ENCODE measurements at places on chromosomes 13 and 19.

DNA sequence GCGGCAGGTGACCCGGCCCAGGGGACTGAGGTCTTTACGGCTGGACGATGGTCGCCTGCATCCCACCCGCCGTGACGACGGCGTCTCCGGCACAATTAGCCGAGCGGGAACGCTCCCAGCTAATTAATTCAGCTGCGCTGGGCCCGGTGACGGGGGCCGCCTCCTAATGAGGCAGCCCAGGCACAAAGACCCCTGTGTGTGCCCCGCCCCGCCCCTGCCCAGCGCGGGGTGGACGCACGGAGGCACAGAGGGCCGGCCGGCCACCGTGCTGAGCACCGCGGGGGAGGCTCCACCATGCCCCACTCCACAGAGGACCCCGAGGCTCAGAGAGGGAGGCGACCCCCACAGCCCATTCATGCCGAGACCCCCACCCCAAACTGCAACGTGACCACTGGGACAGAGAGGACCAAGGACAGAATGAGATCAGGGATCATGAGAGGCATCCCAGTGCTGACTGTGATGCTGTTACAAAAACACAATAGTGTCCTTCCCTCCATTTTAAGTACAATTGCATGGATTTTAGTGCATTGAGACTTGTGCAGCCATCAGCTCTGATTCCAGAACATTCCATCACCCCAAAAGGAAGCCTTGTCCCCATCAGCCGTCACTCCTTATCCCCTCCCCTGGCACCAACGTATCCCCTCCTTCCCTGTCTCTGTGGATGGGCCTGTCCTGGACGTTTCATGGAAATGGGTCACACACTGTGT is 17.0 kb downstream of the EFNA2 start:
- DNase-seq, result no peak
- no peak overlapping the region for H3K4me3 ChIP-seq
- no peak overlapping the region for H3K27ac ChIP-seq
- H3K4me1 ChIP-seq, result no peaks in the 10 kb centered on the region
- H3K27me3 ChIP-seq, result no peaks in the 10 kb centered on the region

- H3K4me1 ChIP-seq, result peaks cover 25% of the 10 kb centered on the region
- H3K27ac ChIP-seq, result peak overlapping the region; percentile 61
- peaks cover 13% of the 10 kb centered on the region for H3K36me3 ChIP-seq
- DNase-seq, result peak; percentile 73
- H3K4me3 ChIP-seq, result peak overlapping the region; percentile 57
Observed at GRCh38 chr19:40221858-40222619, 3.9 kb upstream of the TTC9B start.

DNA sequence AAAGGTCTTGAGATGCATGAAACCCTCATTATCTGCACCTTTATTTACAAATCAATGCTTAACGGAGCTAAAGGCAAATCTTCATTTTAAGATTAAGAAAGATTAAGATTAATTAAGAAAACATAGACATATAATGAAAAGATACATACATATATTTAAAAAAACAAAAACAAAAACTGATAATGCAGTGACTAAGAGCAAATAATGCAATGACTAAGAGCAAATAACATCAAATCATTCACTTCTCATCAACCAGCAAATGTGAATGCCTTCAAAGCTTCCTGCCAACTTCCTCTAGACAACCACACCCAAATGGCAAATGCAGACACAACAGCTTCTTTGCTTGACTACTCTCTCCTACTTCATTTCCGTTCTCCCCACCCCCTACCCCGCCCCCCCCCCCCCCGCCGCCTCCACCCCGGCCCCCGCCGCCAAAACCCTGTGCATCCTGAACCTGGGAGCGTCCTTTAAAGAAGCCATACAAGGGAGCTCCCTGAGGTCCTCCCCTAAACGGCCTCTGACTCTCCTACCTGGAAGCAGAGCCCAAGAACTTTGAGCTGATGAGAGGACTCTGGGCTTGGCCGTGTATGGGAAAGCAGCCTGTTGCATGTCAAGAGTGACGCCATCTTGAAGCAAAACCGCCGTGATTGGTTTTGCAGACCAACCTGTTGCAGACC is 24.5 kb downstream of the TEX101 start:
- no peak for DNase-seq
- H3K27ac ChIP-seq, result peak overlapping the region; percentile 73
- H3K4me1 ChIP-seq, result peaks cover 32% of the 10 kb centered on the region
- H3K36me3 ChIP-seq, result peaks cover 1% of the 10 kb centered on the region
- H3K4me3 ChIP-seq, result peak overlapping the region; percentile 57
- no peaks in the 10 kb centered on the region for H3K27me3 ChIP-seq

DNA sequence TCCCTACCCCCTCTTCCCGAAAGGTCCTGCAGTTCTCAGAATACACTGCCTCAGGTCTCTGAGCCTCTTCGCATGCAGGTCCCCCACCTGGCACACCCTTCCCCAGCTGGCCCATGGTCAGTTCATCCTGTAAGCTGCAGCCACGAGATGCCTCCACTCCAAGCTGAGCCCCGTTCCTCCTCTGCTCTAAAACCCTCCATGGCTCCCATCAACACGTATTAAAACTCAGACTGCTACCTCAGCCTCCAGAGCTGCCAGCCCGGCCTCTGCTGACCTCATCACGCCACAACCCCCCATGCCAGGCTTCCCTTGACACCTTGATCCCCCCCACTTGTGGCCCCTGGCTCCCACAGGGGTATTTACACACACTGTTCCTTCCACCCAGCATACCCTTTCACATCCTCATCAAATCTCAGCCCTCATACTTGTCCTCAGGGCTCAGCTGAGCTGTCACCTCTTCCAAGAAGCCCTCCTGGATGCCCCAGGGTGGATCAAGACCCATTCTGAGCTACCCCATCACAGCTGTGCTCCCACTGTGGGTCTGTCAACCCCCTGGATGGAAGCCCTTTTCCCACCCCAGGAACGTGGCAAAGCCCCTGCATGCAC is 48.9 kb downstream of the PTPRS start:
- peak overlapping the region; percentile 63 for H3K4me3 ChIP-seq
- no peak overlapping the region for H3K27ac ChIP-seq
- no peaks in the 10 kb centered on the region for H3K36me3 ChIP-seq
- peaks cover 7% of the 10 kb centered on the region for H3K4me1 ChIP-seq

GRCh38 chr19:33514885-33515551 is 6.6 kb downstream of the PEPD start:
- H3K4me3 ChIP-seq, result no peak overlapping the region
- peaks cover 42% of the 10 kb centered on the region for H3K4me1 ChIP-seq
- no peaks in the 10 kb centered on the region for H3K27me3 ChIP-seq
- peaks cover 2% of the 10 kb centered on the region for H3K36me3 ChIP-seq

DNA sequence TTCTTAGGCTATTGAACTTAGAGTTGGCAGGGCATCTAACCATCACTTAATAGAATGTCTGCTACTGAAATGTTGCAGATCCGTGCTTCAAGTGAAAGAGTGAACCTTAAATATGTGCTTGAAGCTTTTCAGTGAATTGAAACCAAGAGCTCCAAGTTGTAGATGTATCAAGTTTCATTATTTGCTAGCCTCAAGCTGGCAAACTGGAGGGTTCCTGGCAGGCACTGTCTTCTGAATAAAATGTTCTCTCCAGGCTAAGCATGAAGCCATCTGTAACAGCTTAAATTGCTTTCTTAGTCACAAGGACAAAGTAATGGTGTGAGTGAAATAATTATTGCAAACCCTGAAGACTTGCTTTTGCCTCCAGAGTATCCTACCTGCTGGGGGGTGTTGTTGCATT is 415.0 kb upstream of the SPRY2 start:
- H3K4me1 ChIP-seq, result no peaks in the 10 kb centered on the region
- H3K4me3 ChIP-seq, result no peak overlapping the region
- H3K36me3 ChIP-seq, result peaks cover 2% of the 10 kb centered on the region
- H3K27ac ChIP-seq, result no peak overlapping the region

DNA sequence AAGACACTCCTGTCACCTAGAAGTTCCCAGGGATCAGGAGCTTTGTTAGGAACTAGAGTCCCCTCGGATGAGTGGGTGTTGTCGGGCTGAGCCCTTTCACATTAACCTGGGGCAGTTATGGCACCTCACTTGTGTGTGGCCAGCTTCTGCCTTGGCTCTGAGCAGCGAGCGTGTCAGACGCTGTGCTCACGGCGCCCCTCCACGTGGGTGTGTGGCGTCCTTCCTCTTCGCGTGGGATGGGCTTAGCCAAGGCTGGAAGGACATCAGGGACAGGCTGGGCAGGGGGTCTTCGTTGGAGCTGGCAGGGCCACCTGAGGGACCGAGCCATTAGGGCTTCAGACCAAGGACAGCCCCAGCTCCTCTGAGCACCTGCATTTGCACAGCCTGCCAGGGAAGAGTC is 23.4 kb downstream of the DOT1L start:
- no peaks in the 10 kb centered on the region for H3K27me3 ChIP-seq
- DNase-seq, result no peak
- H3K36me3 ChIP-seq, result peaks cover 17% of the 10 kb centered on the region

- no peak for DNase-seq
- peaks cover 10% of the 10 kb centered on the region for H3K27me3 ChIP-seq
- no peak overlapping the region for H3K27ac ChIP-seq
- no peaks in the 10 kb centered on the region for H3K36me3 ChIP-seq
Observed at GRCh38 chr13:93788456-93788855, 561.8 kb downstream of the GPC6 start.

- peak overlapping the region; percentile 35 for H3K27ac ChIP-seq
- H3K4me1 ChIP-seq, result peaks cover 10% of the 10 kb centered on the region
- peaks cover 5% of the 10 kb centered on the region for H3K36me3 ChIP-seq
- no peak for DNase-seq
Observed at GRCh38 chr19:924553-925086, 1.2 kb upstream of the ARID3A start.

- H3K4me3 ChIP-seq, result no peak overlapping the region
- H3K27ac ChIP-seq, result no peak overlapping the region
- no peak for DNase-seq
- H3K27me3 ChIP-seq, result no peaks in the 10 kb centered on the region
- H3K4me1 ChIP-seq, result peaks cover 6% of the 10 kb centered on the region
- no peaks in the 10 kb centered on the region for H3K36me3 ChIP-seq
Observed at GRCh38 chr13:45696610-45697226, 5.4 kb upstream of the CBY2 start.

GRCh38 chr13:111905609-111905945 is 161.4 kb upstream of the SOX1 start:
- no peak for DNase-seq
- no peaks in the 10 kb centered on the region for H3K36me3 ChIP-seq
- no peaks in the 10 kb centered on the region for H3K4me1 ChIP-seq
- no peak overlapping the region for H3K4me3 ChIP-seq
- no peak overlapping the region for H3K27ac ChIP-seq
- no peaks in the 10 kb centered on the region for H3K27me3 ChIP-seq

DNA sequence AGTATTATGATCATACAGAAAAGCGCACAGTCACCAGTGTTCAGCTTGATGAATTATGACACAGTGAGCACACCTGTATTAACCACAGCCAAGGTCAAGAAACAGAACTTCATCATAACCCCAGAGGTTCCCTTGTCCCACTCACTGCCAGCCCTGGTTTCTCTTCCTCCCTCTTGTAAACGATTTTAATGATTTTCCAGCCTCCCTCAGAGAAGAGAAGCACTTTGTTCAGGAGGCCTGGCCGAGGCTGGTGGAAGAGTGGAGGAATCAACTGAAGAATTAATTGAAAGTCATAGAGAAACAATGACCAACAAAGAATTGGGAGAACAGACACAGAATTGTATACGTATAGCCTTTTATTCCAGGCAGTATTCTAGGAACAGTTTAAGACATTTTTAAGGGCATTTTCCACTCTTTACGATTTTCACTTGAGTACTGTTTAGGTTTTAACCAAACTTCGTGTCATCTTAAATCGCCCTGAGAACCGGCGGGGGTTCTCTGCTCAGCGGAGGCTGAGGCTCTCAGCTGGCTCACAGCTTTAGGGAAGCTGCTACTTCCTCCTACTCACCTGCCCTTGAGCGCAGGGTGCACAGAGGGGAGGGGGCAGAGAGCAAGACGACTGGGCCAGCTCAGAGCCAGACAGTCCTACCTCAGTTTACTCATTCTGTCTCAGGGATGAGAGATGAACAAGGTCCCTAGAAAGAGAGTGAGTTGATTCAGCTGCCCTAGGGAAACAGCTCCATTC is 108.6 kb downstream of the AKAP11 start:
- peaks cover 28% of the 10 kb centered on the region for H3K4me1 ChIP-seq
- peak overlapping the region; percentile 35 for H3K27ac ChIP-seq
- H3K36me3 ChIP-seq, result peaks cover 9% of the 10 kb centered on the region
- no peaks in the 10 kb centered on the region for H3K27me3 ChIP-seq
- H3K4me3 ChIP-seq, result no peak overlapping the region
- no peak for DNase-seq

DNA sequence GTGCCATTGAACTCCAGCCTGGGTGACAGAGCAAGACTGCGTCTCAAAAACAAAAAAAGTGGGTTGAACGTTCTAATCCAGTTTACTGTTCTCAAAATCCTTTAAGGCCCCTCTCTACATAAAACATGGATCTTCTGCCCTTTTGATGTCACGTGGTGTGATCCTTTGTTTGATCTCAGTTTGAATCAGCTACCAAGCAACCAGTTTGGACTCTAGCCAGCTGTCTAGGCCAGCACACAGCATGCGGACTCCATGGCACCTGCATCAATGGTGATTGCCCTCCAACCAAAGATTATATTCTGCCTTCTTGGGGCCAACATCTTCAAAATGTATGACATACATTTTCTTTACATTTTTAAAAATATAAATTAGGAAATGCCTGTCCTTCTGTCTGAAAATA is 365.4 kb downstream of the NDFIP2 start:
- DNase-seq, result no peak
- H3K4me3 ChIP-seq, result no peak overlapping the region
- no peaks in the 10 kb centered on the region for H3K4me1 ChIP-seq
- H3K36me3 ChIP-seq, result no peaks in the 10 kb centered on the region

- H3K36me3 ChIP-seq, result peaks cover 17% of the 10 kb centered on the region
- H3K4me3 ChIP-seq, result no peak overlapping the region
- no peaks in the 10 kb centered on the region for H3K27me3 ChIP-seq
- no peak overlapping the region for H3K27ac ChIP-seq
- H3K4me1 ChIP-seq, result peaks cover 53% of the 10 kb centered on the region
Observed at GRCh38 chr13:97273341-97273831, 51.3 kb downstream of the MBNL2 start.

GRCh38 chr19:10551698-10552301 is 8.1 kb downstream of the ATG4D start:
- peak overlapping the region; percentile 69 for H3K4me3 ChIP-seq
- H3K4me1 ChIP-seq, result peaks cover 22% of the 10 kb centered on the region
- H3K27me3 ChIP-seq, result no peaks in the 10 kb centered on the region
- H3K27ac ChIP-seq, result no peak overlapping the region

DNA sequence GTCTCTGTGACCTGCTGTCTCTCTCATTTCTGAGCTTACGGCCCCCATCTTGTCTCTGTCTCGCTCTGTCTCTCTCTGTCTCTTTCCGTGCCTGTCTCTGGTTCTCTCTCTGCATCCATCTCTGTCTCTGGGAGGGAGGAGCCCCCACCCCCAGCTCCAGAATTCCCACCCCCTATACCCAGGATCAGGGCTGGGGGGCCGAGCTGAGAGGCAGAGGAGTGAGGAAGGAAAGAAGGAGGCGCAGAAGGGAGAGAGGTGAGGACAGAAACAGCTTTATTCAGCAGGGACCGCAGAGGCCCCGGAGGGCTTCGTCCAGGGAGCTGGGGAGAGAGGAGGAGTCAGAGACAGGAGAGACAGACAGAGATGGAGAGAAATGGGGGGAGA is 14.0 kb downstream of the JOSD2 start:
- no peak for DNase-seq
- peaks cover 5% of the 10 kb centered on the region for H3K4me1 ChIP-seq
- H3K4me3 ChIP-seq, result no peak overlapping the region
- peaks cover 3% of the 10 kb centered on the region for H3K36me3 ChIP-seq

- peaks cover 69% of the 10 kb centered on the region for H3K27me3 ChIP-seq
- no peak overlapping the region for H3K4me3 ChIP-seq
- H3K4me1 ChIP-seq, result peaks cover 7% of the 10 kb centered on the region
- H3K36me3 ChIP-seq, result no peaks in the 10 kb centered on the region
- H3K27ac ChIP-seq, result no peak overlapping the region
- DNase-seq, result no peak
Observed at GRCh38 chr19:50972795-50973376, 3.5 kb upstream of the KLK6 start.

GRCh38 chr19:39858541-39858940 is 12.4 kb upstream of the FBL start:
- DNase-seq, result no peak
- no peaks in the 10 kb centered on the region for H3K4me1 ChIP-seq
- H3K36me3 ChIP-seq, result peaks cover 1% of the 10 kb centered on the region
- H3K27me3 ChIP-seq, result no peaks in the 10 kb centered on the region

Measured in central memory CD8-positive, alpha-beta T cell (primary cell).